ENCODE measurements at places on chromosomes 3 and 15. TPM values are rescaled to one million over a fixed set of nuclear protein-coding genes. Genes with fewer than 3 reads are reported as not detected.
A peak's percentile ranks its signal among the peaks of the same experiment; 100 is the strongest.

- H3K27ac ChIP-seq = no peak overlapping the region
- DNase-seq = no peak
- H3K36me3 ChIP-seq = peaks cover 45% of the 10 kb centered on the region
- H3K27me3 ChIP-seq = no peaks in the 10 kb centered on the region
- peaks cover 20% of the 10 kb centered on the region for H3K4me1 ChIP-seq
- no peak overlapping the region for H3K4me3 ChIP-seq
Measured at GRCh38 chr3:30696403-30696819, 90.0 kb downstream of the TGFBR2 start.

DNA sequence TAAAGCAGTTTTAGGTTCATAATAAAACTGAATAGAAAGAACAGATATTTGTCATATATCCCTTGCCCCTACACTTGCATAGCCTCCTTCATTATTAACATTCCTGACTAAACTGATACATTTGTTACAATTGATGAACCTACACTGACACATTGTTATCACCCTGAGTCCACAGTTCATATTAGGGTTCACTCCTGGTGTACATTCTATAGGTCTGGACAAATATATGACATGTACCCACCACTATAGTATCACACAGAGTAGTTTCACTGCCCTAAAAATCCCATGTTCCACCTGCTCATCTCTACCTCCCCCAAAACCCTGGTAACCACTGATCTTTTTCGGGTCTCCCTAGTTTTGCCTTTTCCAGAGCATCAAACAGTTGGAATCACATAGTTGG lies 13.8 kb downstream of the DCBLD2 start:
- H3K27me3 ChIP-seq = no peaks in the 10 kb centered on the region
- DNase-seq = peak; percentile 42
- H3K4me3 ChIP-seq = no peak overlapping the region
- H3K36me3 ChIP-seq = no peaks in the 10 kb centered on the region
- peak overlapping the region; percentile 15 for H3K27ac ChIP-seq

FGF12 gene
- total RNA-seq = not detected

- H3K27me3 ChIP-seq = peaks cover 1% of the 10 kb centered on the region
- H3K4me3 ChIP-seq = no peak overlapping the region
- H3K27ac ChIP-seq = no peak overlapping the region
- no peak for DNase-seq
Measured at GRCh38 chr3:39264053-39264452, 15.8 kb downstream of the CX3CR1 start.

GRCh38 chr3:160885791-160886286 lies 129.8 kb downstream of the PPM1L start:
- peak; percentile 1 for DNase-seq
- H3K36me3 ChIP-seq = no peaks in the 10 kb centered on the region
- H3K27me3 ChIP-seq = no peaks in the 10 kb centered on the region
- no peaks in the 10 kb centered on the region for H3K4me1 ChIP-seq

P3H2 gene
- not detected for total RNA-seq

CCDC80 gene
- total RNA-seq = not detected

DNAJC13 gene
- total RNA-seq = 37.5 TPM

PDZRN3 gene
- total RNA-seq = not detected

DNA sequence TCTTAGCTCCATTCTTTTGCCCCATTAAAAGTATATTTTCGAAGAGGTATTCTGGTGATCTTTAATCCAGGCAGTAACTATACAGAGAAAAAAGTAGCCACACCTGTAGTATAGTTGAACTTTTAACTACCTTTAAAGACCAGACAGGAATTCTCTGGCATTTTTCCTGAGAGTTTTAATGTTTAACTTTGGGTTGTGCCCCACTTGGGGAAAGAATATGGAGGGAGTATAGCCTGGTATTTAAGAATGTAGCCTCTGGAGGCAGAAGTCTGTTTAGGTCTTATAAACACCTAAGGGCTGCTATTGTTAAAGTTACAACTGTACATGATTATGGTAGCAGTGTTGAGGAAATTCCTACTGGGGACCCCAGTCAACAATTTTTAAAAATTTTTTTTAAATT lies 19.3 kb downstream of the C3orf85 start:
- H3K27ac ChIP-seq = no peak overlapping the region
- no peaks in the 10 kb centered on the region for H3K36me3 ChIP-seq
- no peak overlapping the region for H3K4me3 ChIP-seq
- peaks cover 18% of the 10 kb centered on the region for H3K4me1 ChIP-seq
- H3K27me3 ChIP-seq = no peaks in the 10 kb centered on the region

DNA sequence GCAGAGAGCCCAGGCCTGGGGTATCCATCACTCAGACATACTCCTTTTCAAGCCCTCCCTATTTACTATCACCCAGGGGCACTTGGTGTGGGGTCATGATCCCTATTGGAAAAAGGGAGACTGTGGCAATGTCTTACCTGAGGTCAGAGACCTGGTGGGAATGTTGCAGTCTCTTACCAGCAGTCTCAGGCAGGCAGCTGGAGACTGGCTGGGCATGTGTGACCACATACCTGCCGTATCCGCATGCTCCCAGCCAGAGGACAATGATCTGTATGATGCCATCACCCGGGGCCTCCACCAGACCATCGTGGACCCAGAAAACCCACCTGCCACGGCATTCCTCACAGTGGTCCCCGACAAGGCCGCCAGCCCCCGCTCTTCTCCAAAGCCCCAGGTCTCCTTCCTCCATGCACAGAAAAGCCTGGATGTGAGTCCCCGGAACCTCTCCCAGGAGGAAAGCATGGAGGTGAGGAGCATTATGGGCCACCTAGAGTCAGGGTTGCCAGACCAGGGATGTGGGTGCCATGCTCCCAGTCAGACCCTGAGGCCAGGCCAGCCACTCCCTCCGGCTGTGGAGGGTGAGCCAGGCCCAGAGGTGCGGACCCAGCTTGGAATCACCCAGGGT lies 5.9 kb downstream of the SH2D7 start:
- H3K4me3 ChIP-seq = no peak overlapping the region
- H3K27me3 ChIP-seq = no peaks in the 10 kb centered on the region
- H3K27ac ChIP-seq = no peak overlapping the region
- H3K4me1 ChIP-seq = no peaks in the 10 kb centered on the region
- DNase-seq = no peak
- H3K36me3 ChIP-seq = no peaks in the 10 kb centered on the region

GRCh38 chr3:161395115-161396012 lies 24.0 kb upstream of the SPTSSB start:
- H3K27me3 ChIP-seq = peaks cover 3% of the 10 kb centered on the region
- no peak for DNase-seq
- no peak overlapping the region for H3K4me3 ChIP-seq
- H3K4me1 ChIP-seq = peaks cover 38% of the 10 kb centered on the region
- H3K36me3 ChIP-seq = no peaks in the 10 kb centered on the region

DNA sequence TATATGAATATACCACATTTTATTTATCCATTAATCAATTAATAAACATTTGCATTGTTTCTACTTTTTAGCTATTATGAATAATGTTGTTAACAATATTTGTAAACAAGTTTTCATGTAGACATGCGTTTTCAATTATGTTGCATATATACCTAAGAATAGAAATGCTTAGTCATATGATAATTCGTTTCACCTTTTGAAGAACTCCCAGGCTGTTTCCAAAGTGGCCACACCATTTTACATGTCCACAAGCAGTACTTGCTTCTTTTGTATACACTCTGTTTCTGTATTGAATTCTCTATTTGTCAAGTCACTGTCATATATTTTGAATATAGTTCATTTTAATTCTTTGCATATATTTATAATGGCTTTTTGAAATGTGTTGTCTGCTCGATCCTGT lies 206.9 kb upstream of the ZBTB20 start:
- H3K4me1 ChIP-seq = no peaks in the 10 kb centered on the region
- no peak overlapping the region for H3K4me3 ChIP-seq
- DNase-seq = no peak

DNA sequence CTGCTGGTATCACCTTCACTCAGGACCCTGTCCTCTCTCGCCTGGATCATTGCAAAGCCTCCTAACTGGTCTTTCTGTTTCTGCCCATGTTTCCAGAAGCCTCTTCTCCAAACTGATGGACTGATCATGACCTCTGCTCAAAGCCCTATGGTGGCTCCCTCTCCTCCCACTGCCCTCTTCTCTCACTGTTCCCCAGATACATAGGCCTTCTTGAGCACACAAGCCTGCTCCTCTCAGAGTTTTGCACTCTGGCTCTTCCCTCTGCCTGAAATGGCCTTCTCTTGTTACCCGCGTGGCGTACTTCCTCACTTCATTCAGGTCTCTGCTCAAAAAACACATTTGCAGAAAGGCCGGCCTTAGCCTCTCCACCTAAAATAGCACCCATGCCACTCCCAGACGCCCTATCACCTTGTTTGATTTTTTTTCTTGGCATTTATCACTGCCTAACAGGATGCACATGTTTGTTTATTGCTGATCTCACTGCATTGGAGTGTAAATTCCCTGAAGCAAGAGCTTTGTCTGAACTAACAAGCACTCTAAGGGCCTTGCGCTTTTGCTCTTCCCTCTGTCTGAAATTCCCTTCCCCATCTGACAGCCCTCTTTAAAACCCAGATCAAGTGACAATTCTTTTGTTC lies 1.4 kb upstream of the ETFA start:
- H3K36me3 ChIP-seq = no peaks in the 10 kb centered on the region
- H3K27me3 ChIP-seq = no peaks in the 10 kb centered on the region
- peaks cover 54% of the 10 kb centered on the region for H3K4me1 ChIP-seq
- H3K27ac ChIP-seq = peak overlapping the region; percentile 30

DNA sequence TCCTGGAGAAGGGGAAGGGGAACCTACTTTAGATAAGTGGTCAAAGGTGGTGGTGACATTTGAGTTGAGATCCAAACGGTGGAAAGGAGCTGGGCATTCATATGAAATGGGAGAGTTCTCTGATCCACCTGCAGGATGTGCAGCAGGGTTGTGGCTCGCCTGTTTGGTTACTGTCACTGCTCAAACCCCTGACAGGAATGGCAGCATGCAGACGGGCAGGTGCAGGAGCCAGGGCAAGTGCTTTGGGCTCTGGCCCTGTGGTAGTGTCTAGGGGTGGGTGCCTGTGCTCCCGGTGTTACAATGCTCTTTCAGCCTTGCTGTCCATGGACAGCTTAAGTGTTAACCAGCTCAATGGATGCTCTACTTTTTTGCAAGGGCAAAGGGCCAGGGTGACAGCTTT lies 18.5 kb downstream of the PAQR9 start:
- DNase-seq = no peak
- no peak overlapping the region for H3K27ac ChIP-seq
- H3K36me3 ChIP-seq = no peaks in the 10 kb centered on the region
- no peak overlapping the region for H3K4me3 ChIP-seq

NMNAT3 gene
- total RNA-seq = 6.1 TPM

- no peaks in the 10 kb centered on the region for H3K4me1 ChIP-seq
- H3K27me3 ChIP-seq = no peaks in the 10 kb centered on the region
- H3K36me3 ChIP-seq = no peaks in the 10 kb centered on the region
- DNase-seq = no peak
- no peak overlapping the region for H3K27ac ChIP-seq
Measured at GRCh38 chr3:72798552-72799195, 49.6 kb downstream of the SHQ1 start.

DNA sequence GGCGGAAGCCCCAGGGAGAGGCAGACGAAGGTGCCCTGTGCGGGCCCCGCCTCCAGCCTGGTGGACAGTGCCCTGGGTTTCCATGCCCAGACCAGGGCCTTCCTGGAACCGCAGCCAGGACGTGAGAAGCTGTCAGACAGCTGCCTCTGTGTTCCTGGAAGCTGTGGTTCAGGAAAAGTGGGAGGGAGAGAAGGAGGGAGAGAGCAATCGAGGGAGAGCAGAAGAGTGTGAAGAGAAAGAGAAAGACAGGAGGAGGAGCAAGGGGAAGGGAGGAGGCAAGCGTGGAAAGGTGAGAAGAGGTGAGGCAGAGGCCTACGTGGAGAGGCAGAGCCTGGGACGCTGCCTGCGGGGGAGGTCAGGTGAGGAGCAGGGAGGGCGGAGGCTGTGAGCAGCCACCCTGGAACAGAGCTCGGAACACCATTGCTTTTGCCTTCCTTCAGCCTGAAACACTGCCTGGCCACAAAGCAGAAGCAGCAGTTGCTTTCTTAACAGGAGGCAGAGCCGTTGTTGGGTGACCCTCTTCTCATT lies 18.6 kb downstream of the ZDHHC19 start:
- H3K4me1 ChIP-seq = peaks cover 58% of the 10 kb centered on the region
- H3K27ac ChIP-seq = no peak overlapping the region
- no peaks in the 10 kb centered on the region for H3K36me3 ChIP-seq
- DNase-seq = no peak
- H3K27me3 ChIP-seq = peaks cover 52% of the 10 kb centered on the region

DNA sequence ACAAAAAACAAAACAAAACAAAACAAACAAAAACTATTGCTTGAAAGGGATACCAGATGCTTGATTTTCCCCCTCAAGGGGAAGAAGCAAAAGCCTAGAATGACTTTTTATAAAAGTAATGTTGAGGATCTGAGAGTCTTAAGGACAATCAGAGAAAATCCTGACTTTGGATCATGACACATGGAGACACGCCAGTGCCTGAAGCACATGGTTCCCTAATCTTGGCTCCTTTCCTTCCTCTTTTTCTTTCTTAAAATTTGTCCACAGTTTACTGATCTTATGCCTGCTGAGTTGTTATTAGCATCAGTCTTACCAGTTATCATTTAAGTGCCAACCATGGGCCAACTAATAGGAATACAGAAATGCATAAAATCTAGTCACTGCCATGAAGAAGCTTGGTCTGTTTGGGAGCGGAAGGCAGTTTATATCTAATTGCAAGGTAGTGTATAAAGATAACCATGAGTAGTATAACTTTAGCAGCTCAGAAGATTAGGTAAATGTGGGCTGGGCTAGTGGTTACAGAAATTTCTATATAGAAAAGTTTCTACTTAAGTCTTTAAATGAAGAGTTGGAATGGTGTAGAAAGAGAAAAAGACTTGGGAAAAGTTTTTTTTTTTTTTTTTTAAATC lies 6.9 kb downstream of the GLCE start:
- H3K27me3 ChIP-seq = no peaks in the 10 kb centered on the region
- H3K36me3 ChIP-seq = no peaks in the 10 kb centered on the region
- peaks cover 24% of the 10 kb centered on the region for H3K4me1 ChIP-seq

SLC12A8 gene
- total RNA-seq = 0.13 TPM

- H3K27ac ChIP-seq = no peak overlapping the region
- H3K4me3 ChIP-seq = no peak overlapping the region
- no peaks in the 10 kb centered on the region for H3K27me3 ChIP-seq
- H3K36me3 ChIP-seq = no peaks in the 10 kb centered on the region
- peaks cover 19% of the 10 kb centered on the region for H3K4me1 ChIP-seq
Measured at GRCh38 chr15:52331490-52332240, 36.1 kb upstream of the MYO5C start.

DNA sequence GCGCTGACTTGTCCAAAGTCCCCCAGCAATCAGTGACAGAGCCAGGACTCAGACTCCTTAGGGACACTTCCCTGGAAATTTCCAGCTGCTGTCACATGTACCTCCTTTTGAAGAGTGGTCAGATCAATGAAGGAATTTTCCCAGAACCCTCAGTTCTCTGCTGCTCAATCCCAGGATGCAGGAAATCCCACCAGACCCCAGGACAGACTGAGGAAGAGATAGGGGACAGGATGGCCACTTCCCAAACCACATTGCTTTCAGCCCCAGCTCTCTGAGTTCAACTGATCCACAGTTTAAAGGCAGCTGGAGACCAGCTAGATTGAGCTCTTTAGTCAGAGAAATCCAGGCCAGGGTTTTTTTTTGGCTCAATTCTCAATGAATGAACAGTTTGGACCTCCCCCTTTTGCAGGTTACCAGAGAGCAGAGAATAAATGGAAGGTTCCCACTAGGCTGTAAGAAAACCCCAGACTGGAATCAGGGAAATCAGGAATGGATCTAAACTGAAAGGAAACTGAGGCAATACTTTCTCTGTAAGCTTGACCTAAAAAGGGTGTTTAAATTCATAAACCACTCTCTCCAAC lies 1.5 kb downstream of the CYP1A1 start:
- H3K4me3 ChIP-seq = peak overlapping the region; percentile 11
- H3K36me3 ChIP-seq = no peaks in the 10 kb centered on the region

Measured in HepG2 (cell line).